GF-D8 (cell line): ENCODE measurements at places on chromosomes 7 and 10.

DNA sequence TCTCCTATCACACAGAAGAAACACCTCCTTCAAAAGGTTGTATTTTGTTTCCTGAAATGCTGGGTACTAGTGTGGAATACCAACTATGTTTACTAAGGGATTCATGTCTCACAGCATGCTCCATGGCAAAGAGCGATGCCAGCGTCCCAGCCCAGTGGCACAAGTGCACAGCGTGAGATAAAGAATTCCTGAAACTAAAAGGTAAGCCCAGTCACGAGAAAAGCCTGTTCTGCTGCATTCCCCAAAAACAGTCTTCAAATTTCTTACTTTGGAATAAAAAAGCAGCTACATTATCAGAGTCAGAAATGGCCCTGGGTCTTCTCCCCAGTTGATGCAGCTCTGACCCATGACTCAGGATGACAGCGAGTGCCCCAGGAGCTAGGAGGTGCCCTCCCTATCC is 53.1 kb upstream of the DDC start:
- no peak for DNase-seq

- DNase-seq: no peak
These were observed 182.7 kb upstream of the MKLN1 start for GRCh38 chr7:131145026-131145425.

DNA sequence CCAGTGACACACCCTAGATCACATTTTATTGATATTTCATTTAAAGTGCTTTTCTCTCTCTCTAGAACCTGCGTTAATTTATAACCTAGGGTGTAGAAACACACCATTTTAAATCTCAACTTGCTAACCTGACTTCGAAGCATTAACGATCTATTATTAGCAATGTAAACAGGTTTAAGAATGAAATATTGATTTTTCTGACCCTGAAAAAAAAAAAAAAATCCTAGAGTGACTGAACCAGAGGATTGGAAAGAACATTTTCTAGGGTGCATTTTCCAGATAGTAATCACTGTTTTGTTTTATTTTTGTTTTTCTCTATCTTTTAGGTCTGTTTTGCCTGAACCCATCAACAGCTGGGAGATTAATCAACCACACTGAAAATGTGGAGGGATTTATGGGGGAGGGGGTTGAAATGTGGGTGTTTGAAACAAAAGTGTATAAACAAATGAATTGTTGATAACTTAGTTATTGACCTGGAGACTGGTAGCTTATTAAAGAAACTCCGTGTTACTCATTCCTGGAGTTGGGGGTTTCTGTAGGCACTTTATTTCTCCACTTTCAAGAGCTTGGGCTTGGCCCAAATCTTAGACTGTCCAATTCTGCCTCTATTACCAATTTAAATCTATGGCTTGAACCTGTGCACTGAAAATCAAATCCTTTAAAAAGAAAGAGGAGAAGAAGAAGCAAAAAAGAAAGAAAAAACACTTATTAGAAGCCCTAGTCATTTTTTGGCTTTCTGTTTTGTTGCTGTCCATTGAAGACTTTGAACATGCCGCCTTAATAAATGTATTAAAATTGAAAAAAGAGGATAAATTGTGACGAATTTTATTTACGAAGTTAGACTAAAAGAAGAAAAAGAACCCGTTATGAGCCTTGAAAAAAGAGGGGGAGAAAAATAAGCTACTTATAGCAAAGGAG is 2.8 kb downstream of the HOXA2 start:
- no peak for DNase-seq

DNA sequence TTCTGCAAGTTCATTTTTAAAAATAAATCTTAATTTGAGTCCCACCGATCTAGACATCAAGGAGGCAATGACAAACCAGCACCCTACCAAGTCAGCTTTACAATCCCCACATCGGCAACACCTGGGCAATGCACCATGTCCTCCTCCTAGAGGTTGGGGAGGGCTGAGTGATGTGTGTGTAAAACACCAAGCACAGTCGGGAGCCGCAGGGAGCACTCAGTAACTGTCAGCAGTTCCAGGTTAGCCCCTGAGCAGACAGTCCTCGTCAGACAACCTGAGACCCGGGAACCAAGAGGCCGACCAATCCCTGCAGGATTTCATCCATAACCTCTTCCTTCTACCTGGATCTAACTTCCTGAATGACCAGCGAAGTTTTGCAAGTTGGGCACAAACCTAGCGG is 15.9 kb upstream of the C10orf120 start:
- no peak for DNase-seq

- DNase-seq: no peak
These were observed 27.6 kb upstream of the C10orf71 start for GRCh38 chr10:49271346-49271745.

GRCh38 chr10:76115131-76115470 is 683.7 kb downstream of the LRMDA start:
- no peak for DNase-seq

GRCh38 chr10:85612833-85613232 is 753.8 kb downstream of the GRID1 start:
- no peak for DNase-seq

GRCh38 chr10:119201233-119201632 is 6.1 kb upstream of the GRK5 start:
- DNase-seq: no peak

GRCh38 chr10:15103513-15103912 is 6.4 kb downstream of the RPP38 start:
- DNase-seq: no peak

GRCh38 chr7:96562966-96563365 is 146.7 kb downstream of the SEM1 start:
- no peak for DNase-seq

- no peak for DNase-seq
These were observed 270.0 kb downstream of the TNS3 start for GRCh38 chr7:47311891-47312290.

DNA sequence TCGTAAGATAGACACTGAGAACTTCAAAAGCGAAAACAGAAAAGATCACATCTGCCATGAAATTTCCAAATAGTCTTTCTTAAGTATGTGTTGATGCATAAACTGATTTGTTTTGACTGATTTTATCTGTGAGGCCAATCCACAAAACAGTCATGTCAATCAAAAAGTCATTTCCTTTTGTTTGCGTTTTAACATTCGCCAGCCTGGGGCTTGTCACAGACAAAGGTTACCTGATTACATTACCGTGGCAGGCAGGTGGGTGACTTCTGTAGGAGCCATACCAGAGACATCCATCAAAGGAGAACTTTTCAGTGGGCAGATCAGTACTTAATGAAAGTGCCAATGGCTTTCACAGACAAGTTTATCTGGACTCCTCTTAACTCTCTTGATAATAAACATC is 45.5 kb upstream of the BET1 start:
- DNase-seq: no peak

DNA sequence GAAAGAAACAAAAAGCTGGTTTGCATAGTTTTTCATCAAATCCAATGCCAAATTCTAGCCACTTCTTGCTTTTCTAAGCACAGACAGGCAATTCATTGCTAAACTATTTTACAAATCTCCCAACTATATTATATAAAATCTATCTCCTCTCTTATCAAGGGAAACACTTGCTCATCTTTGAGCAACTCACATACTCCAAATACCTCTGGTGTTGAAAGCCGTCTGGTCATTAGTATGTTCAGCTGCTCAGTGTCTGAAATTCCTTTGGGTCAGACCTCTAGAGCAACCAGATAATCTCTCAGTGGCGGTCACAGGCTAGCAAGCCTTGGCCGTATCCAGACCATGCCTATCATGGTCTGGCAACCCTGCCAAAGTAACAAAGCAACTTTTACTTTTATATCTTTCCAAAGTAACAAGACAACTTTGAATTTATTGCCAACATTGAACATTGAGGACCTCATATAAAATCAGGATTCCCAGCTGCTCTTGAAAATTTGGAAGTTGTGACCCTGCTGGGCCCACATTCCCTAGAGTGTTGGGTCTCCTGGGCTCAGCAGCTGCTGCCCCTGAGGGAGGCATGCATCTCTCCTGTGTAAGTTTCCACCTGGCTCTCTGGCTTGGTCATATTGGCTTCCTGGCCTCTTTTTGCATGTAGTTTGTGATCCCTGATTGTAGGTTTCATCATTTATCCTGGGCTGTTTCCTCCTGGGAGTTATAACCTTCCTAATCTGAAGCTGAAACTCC is 56.8 kb upstream of the LANCL2 start:
- no peak for DNase-seq

- no peak for DNase-seq
These were observed 10.2 kb upstream of the TMEM248 start for GRCh38 chr7:66910789-66911188.

- DNase-seq: no peak
These were observed 74.5 kb upstream of the VKORC1L1 start for GRCh38 chr7:65798111-65799075.

- DNase-seq: no peak
These were observed 14.1 kb downstream of the NRCAM start for GRCh38 chr7:108442039-108442568.

DNA sequence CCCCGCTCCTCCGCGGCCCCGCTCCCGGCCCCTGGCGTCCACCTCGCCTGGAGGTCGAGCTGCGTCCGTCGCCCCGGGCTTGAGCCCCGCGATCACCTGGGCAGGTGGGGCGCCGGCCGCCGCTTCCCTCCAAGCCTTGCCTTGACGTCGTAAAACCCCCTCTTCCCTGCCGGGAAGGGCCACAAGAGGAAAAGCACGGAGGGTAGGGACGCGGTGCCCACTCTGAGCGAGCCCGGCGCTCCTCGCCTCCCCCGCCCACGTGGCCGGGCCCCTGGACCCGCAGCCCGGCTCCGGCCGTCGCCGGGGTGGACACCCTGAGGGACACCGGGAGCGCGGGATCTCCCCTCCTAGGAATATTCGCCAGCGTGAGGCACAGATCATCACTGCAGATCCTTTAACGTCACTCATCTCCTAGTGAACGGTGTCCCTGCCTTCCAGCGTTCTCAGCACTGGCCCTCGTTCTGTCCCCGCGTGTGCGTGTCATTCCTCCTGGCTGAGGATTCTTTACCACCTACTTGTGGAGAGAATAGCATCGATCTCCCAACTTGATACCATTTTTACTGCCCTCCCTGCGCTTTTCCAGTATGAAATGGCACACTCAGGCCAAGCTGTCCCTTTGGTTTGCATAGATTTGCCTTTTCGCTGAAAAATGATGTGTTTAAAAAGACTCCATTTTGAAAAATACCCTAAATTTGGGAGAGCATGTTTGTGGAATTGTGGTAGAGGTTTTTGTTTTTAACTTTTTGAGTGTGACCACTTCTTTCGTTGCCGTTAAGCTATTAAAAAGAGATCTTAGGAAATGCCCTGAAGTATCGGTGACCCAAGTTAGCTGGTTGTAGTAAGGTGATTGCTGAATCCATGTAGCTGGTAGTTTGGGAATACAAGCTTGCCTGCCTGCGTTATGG is 649 bp downstream of the ACTR3B start:
- no peak for DNase-seq

- DNase-seq: no peak
These were observed 109.9 kb downstream of the SLC25A13 start for GRCh38 chr7:96211954-96212353.

DNA sequence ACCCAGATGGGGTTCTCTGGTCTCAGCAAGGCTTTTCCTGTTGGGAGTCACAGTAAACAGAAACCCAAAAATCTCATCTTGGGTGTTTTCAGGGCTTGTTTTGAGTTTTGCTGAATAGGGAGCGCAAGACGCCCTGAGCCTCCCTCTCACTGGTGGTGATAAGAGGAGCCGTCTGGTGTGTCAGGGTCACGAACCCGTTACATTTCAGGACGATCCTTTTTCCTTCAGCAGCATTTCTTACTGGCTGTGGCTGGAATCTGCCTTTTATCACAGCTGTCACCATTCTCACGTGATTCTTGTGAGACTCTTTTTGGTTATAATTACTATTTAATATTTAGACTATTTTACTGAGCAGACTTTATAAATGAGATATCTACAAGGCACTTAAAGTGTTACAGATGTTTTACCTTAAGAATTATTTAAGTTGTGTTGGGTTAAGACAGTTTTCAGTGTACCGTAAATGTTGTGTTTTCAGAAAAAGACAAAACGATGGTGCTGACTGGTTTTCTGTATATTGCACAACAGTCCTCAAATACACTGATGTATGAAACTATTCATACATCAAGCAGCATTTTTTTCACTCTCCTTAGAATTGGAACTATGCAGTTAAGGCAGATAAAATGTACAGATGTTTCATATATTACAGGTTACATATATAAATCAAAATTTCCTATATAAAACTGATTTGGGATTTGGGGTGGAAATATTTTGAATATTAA is 2.2 kb upstream of the GET4 start:
- no peak for DNase-seq

DNA sequence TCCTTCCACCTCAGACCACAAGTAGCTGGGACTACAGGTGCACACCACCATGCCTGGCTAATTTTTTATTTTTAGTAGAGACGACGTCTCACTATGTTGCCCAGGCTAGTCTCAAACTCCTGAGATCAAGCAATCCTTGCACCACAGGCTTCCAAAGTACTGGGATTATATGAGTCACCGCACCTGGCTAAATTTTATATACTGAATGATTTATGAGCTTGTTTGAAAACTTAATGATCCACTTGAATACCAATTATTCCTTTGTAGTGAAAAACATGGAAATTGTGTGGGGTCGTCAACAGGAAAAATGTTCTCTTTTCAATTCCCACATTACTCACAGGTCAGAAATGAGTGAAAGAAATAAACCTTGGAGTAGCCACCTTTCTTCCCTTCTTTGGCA is 31.3 kb downstream of the RAPGEF5 start:
- no peak for DNase-seq

GRCh38 chr10:26807532-26807931 is 53.2 kb downstream of the ABI1 start:
- no peak for DNase-seq

DNA sequence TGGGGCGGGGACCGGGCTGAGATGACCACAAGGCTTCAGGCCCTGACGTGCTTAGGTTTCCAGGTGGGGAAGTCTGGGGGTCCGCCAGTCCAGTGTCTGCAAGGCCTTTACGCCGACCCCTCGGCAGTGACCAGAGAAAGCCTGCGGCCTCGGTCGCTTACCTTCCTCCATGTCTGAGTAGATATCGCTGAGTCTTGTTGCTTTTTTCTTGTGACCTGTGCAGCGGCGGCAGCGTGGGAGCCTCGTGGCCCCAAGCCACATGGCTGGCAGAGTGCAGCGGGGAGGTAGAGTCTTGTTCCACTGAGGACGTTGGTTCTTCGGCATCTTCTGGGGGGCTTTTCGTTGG is 329 bp downstream of the NOLC1 start:
- DNase-seq: no peak

GRCh38 chr10:51786016-51786683 is 86.8 kb upstream of the CSTF2T start:
- no peak for DNase-seq

DNA sequence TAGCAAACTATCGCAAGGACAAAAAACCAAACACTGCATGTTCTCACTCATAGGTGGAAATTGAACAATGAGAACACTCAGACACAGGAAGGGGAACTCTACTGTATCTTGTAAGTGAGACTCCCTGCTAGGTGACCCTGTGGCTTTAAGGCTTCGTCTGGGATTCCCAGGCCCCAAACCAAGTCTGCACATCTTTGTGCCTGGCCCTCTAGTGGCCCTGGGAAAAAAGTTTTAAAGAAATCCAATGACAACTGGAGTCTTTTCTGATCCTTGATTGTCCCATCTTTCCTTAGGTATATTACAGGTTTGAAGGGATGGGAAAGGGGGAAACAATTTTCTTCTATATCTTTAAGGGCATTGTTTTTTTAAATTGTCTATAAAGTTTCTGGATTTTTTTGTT is 10.6 kb upstream of the LIPM start:
- DNase-seq: no peak

- DNase-seq: no peak
These were observed 18.4 kb downstream of the HPS6 start for GRCh38 chr10:102083541-102083940.
